ENCODE measurements at places on chromosomes 7 and 10.

- peak; percentile 74 for DNase-seq
Measured at GRCh38 chr7:100407285-100408180, 21.0 kb downstream of the ZCWPW1 start.

DNA sequence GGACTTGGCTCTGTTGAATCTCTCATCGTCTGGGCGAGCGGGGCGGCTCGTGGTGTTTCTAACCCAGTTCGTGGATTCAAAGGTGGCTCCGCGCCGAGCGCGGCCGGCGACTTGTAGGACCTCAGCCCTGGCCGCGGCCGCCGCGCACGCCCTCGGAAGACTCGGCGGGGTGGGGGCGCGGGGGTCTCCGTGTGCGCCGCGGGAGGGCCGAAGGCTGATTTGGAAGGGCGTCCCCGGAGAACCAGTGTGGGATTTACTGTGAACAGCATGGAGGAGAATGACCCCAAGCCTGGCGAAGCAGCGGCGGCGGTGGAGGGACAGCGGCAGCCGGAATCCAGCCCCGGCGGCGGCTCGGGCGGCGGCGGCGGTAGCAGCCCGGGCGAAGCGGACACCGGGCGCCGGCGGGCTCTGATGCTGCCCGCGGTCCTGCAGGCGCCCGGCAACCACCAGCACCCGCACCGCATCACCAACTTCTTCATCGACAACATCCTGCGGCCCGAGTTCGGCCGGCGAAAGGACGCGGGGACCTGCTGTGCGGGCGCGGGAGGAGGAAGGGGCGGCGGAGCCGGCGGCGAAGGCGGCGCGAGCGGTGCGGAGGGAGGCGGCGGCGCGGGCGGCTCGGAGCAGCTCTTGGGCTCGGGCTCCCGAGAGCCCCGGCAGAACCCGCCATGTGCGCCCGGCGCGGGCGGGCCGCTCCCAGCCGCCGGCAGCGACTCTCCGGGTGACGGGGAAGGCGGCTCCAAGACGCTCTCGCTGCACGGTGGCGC, at the start of gene EN2:
Gene EN2, plus strand, starts transcription at position 19 of the 767 bp plus-strand sequence. Its CDS starts 249 bp downstream, at position 268.
- DNase-seq, result no peak

- DNase-seq, result no peak
Measured at GRCh38 chr7:55069271-55069792, 50.5 kb downstream of the EGFR start.

DNA sequence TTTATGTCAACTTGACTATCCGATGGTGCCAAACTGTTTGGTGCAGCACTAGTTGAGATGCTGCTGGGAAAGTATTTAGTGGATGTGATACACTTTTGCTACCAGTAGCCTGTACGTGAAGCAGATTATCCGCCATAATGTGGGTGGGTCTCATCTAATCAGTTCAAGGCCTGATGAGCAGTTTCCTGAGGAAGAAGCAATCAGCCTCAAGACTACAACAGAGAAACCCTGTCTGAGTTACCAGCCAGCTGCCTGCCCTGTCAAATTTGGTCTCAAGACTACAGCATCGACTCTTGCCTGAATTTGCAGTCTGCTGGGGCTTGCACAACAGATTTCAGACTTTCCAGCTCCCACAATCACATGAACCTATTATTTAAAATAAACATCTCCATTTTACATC, 10.9 kb upstream of the RBP3 start:
- DNase-seq, result no peak

- DNase-seq, result no peak
Measured at GRCh38 chr10:69453795-69454194, 2.5 kb downstream of the TSPAN15 start.
